T-cell (primary cell): ENCODE measurements at places on chromosomes 7 and 10. TPM values are rescaled to one million over a fixed set of nuclear protein-coding genes. Genes with fewer than 3 reads are reported as not detected.
A peak's percentile ranks its signal among the peaks of the same experiment; 100 is the strongest.

- no peak for DNase-seq
Observed at GRCh38 chr7:25953859-25954258, 198.1 kb upstream of the NFE2L3 start.

DNA sequence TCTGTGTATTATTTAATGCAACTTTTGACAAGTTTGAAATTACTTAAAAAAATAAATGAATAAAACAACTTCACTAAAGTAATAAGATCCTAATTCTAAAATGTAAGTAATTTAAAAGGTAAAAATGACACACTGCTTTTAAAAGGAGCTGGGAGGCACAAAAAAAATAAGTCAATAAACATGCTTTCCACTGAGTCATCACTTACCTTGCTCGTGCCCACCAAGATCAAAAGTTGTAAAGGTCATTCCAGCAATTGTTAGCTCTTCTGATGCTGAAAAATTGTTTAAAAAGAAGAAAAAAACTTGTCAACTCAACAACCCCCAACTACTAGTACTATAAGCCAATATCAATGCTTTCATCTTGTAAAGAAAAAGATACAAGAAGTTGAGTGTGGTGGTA lies 9.5 kb downstream of the SAR1A start:
- no peak for DNase-seq

DNA sequence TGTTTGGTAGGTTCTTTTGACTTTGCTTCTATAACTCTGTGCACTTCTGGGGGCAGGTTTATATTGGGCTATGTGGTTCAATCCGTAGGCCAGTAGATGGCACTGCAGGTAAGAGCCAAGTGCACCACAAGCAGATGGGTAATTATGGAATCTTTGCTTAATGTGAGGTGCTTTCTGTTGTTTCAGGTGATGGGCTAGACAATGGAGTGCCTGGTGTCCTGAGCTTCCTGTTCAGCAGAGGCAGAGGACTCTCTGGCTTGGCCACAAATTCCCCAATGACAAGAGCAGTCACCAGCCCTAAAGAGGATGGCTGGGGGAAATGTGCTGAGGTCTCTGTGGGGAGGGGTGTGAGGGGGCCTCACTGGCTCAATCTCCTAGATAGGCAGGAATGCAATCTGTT lies 455.0 kb downstream of the CCSER2 start:
- no peak for DNase-seq

GRCh38 chr10:25107756-25108155 lies 67.0 kb upstream of the GPR158 start:
- no peak for DNase-seq

GRCh38 chr7:17339952-17340351 lies 41.5 kb downstream of the AHR start:
- DNase-seq: no peak

GRCh38 chr10:71478813-71479365 lies 82.2 kb downstream of the CDH23 start:
- no peak for DNase-seq

DNA sequence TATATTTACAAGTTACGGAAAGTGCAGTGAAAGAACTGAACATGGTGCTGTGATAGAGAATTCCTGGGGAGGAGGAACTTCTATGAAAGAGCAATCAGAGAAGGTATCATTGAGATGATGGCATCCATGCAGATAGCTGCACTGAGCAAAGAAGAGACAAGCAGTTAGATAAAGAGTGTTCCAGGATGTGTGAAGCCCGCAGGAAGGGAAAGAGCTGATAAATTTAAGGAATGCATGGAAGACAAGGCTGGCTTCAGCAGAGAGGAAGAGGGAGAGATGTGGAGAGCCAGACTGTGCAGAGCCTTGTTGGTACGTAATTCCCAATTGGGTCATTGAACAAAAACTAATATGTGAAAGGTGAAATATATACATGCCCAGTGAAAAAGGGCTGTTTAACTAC lies 538.9 kb downstream of the INHBA start:
- no peak for DNase-seq

- DNase-seq: no peak
Observed at GRCh38 chr10:63192826-63193225, 59.7 kb downstream of the NRBF2 start.

DNA sequence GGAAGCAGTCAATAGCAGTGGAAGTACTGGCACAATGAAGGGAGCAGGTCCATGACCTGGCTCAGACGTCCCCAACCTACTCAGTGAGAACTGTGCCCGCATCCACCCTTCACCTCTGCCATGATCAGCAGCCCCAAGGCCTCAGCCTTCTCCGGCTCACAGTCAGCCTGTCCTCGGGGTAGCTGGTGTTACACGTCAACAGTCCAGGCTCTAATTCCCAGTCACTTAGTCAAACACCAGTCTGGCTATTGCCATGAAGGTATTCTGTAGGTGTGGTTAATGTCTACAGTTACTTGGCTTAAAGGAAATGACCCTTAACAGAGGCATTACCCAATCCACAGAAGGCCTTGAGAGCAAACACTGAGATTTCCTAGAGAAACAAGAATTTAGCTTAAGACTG lies 49.1 kb downstream of the GRB10 start:
- DNase-seq: no peak

- DNase-seq: no peak
Observed at GRCh38 chr10:6615971-6616370, 35.9 kb upstream of the PRKCQ start.

DNA sequence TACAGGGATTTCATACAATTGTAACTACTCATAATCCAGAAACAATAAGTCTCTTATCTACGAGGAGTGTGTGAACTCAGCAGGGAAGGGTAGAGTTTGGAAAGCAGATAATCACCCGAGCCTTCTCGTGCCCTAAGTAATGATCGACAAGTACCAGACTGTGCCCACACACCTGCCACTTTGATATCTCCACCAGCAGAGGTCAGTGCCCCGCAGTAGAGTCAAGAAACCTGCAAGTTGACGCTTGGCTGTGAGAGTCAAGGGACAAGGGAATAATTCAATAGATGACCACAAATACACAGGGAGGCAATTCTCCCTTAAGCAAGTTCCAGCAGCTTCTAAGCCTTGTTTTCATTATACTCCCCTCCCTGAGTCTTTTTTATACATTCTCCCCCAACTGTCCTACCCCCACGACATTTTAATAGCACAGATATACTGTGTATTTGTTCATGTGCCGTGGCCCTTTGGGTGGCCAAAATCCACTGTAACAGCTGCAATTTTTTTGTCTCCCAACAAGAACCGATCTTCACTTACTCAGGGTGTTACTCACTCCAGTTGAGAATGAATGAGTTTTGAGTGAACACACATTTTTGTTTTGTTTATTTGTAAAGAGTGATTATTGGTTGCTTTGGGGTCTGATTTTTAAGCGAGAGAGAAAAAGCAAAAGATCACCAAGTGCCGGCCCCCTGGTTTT lies 106.9 kb upstream of the RHEB start:
- DNase-seq: peak; percentile 13

DNA sequence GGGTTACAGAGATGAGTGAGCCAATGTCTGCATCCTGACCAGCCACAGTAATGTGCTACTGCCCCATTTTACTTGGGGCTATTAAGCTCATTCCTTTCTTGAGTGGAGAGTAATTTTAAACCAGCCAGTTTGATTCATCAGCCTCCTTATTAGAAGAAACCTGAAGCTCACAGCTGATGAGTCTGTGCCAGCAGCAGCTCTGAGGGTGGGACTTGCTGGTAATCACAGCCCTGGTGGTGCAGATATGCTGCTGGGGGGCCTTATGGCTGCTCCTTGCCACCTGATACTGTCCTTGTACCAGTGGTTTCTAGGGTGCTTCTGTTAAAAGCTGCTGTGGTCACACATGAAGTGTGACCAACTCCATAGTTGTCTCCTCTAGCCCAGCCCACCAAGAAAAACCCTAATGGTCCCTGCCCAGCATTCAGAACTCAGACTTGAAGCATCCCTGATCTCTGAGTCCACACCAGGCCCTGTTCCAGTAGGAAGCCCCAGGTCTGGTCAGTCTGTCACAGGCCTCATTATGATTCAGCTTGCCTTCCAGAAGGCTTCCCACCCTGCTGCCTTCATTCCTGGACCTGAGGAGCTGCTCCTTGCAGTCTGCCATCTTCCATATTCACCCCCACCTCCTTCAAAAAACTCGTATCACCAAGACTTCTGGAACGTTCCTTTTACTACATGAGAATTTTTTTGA lies 28.9 kb upstream of the RBM20 start:
- DNase-seq: no peak

- peak; percentile 42 for DNase-seq
Observed at GRCh38 chr10:14382022-14382421, 51.3 kb upstream of the FRMD4A start.

GIMAP1 gene
- total RNA-seq: 23.5 TPM

GARS1 gene
- 120 TPM for total RNA-seq

AGR2 gene
- total RNA-seq: 1.4 TPM

CLEC2L gene
- total RNA-seq: not detected

IDE gene
- total RNA-seq: 27.0 TPM
